IPS-NIHi11 (cell line): ENCODE measurements at places on chromosomes 13 and 19.

- no peak for DNase-seq
Observed at GRCh38 chr19:18502638-18503294, 19.1 kb downstream of the ELL start.

DNA sequence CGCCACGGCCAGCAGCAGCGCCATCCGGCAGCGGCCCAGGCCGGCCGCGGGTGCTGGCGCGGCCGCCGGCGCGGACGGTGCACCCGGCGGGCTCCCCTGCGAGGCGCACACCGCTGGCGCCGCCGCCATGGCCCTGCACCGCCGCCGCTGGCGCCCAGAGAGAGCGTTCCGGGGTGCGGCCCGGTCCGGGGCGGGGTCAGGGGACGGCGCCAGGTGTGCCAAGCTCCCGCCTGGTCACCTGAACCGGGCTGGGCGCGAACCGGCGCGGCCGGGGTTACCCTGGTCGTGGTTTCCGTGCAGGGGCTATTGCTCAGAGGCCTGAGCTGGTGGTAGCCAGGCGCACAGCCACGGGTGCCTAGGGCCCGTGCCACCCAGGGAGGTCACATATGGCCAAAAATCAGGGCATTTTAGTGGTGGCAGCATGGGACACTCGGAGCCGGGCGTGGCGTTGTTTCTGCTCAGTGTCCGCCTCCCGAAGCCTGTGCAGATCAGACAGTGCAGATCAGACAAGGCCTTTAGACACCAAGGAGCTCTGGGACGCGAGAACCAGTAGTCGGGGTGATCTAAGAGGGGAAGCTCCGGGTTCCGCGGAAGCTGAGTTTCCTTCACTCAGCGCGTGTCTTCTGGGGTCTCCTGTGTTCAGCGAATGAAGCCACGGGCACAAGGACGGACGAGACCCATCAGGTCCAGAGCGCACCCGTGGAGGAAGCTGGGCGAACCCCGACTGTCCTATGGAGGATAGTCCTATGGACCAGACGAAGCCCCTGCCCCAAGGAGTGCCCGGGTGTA, at the start of gene TMEM238:
Gene TMEM238, minus strand, starts transcription at position 162 of the 789 bp plus-strand sequence. Its CDS starts 33 bp downstream, at position 129.
- no peak for DNase-seq

- no peak for DNase-seq
Observed at GRCh38 chr13:33252135-33252534, 33.4 kb downstream of the STARD13 start.

- DNase-seq, result no peak
Observed at GRCh38 chr19:43575955-43576878, 616 bp downstream of the PINLYP start.

DNA sequence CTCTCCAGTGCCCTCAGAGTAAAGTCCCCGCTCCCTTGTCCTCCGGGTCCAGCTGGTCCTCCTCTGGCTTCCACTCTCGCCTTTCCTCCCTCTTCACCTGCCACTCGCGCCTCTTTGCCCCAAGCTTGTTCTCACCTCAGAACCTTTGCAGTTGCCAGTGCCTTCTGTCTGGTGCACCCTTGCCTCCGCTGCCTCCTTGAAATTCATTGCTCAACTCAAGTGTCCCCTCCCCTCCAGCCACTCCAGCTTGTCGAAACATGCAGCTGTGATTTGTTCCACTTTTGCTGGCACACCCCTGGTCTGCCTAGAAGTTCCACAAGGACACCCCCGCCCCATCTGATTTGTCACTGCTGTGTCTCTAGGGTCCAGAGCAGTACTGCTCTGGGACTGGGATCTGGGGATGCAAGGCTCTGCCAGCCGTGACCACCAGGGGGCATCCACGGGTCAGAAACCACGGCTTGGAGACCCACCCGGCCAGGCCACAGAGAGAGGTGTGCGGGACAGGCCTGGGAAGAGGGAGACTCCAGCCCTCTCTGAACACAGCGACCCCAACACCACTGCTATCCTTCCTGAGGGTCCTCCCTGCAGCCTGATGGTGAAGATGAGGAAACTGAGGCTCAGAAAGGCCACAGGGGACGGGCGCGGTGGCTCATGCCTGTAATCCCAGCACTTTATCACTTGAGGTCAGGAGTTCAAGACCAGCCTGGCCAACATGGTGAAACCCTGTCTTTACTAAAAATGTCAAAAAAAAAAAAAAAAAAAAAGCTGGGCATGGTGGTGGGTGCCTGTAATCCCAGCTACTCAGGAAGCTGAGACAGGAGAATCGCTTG, 49.9 kb downstream of the AP1M1 start:
- DNase-seq, result peak; percentile 96

DNA sequence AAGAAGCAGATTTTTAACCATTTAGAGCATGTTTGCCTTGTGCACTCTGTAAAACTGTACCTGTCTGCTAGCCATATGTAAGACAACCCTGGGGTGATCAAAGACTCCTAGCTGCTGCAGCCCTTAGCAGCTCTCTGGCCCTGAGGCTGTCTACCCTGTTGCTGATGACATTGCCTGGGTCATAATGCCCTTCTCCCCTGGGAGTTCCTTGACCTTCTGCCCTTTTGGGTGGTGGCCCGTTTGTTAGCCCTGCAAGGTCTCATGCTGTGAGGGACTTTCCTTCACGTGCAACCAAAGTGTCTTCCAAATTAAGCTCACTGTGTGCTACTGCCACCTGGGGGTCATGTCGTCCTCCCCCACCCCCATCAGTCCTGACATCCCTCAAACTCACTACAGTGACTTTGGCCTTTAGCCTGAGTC, 7.4 kb downstream of the GPC6 start:
- peak; percentile 30 for DNase-seq

DNA sequence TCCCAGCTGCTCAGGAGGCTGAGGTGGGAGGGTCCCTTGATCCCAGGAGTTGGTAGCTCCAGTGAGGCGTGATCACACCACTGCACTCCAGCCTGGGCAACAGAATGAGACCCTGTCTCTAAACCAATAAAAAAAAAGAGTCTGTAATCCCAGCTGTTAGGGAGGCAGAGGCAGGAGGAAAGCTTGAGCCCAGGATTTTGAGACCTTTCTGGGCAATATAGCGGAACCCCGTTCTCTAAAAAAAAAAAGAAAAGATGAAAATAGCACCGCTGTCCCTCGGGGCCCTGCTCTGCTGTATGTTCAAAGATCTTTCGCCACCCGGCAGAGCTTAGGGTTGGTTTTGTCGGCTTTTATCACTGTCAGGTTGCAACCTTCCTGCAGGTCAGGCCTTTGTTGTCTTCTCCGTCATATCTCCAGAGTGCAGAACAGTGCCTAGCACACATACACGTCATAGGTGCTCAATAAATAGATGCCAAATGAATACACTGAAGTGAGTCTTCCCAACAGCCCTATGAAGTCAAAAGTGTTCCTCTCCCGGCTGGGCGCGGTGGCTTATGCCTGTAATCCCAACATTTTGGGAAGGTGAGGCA, 13.4 kb upstream of the BCAM start:
- no peak for DNase-seq

- no peak for DNase-seq
Observed at GRCh38 chr13:79404985-79405384, 1.1 kb downstream of the RBM26 start.

GRCh38 chr19:10254244-10254643, 2.2 kb downstream of the MRPL4 start:
- DNase-seq, result no peak

GRCh38 chr13:113192279-113192678, 16.2 kb downstream of the PCID2 start:
- no peak for DNase-seq

- no peak for DNase-seq
Observed at GRCh38 chr13:50686551-50686950, 156.9 kb downstream of the DLEU7 start.

DNA sequence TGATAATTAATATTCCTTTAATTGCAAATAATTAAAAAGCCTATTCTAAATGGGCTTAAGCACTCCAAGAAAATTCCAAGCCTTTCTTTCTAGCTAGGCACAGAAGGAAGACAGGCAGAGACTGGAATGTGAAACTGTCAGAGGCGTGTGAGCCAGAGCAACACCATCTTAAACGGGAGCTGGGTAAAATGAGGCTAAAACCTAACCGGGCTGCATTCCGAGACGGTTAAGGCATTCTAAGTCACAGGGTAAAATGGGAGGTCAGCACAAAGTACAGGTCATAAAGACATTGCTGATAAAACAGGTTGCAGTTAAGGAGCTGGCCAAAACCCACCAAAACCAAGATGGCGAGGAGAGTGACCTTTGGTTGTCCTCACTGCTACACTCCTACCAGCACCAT, 300.4 kb downstream of the SLITRK6 start:
- no peak for DNase-seq

DNA sequence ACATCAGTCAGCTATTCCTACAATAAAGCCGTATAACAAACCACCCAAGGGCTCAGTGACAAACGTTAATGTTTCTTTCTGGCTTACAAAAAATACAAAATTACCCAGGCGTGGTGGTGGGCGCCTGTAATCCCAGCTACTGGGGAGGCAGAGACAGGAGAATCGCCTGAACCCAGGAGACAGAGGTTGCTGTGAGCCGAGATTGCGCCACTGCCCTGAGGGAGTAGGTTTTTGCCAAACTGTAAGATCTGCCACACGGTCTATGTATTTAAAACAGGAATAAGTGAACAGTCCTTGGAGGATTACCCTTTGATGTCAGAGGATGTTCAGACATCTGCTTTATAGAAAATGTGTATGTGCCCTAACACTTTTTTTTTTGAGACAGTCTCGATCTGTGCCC, 105.8 kb downstream of the DPF1 start:
- DNase-seq, result no peak

- DNase-seq, result no peak
Observed at GRCh38 chr13:67134417-67135129, 95.6 kb downstream of the PCDH9 start.

GRCh38 chr19:29380581-29380980, 145.2 kb upstream of the VSTM2B start:
- DNase-seq, result no peak

- no peak for DNase-seq
Observed at GRCh38 chr13:95226476-95226875, 74.8 kb downstream of the ABCC4 start.

GRCh38 chr19:34402074-34402600, 2.1 kb upstream of the PDCD2L start:
- DNase-seq, result no peak

GRCh38 chr13:40624383-40624782, 42.1 kb downstream of the FOXO1 start:
- DNase-seq, result no peak

GRCh38 chr19:30222992-30223865, 149.0 kb upstream of the ZNF536 start:
- DNase-seq, result peak; percentile 36

- no peak for DNase-seq
Observed at GRCh38 chr13:103100830-103101229, 34.6 kb upstream of the SLC10A2 start.

GRCh38 chr13:21435231-21435630, 23.9 kb downstream of the ZDHHC20 start:
- DNase-seq, result no peak

DNA sequence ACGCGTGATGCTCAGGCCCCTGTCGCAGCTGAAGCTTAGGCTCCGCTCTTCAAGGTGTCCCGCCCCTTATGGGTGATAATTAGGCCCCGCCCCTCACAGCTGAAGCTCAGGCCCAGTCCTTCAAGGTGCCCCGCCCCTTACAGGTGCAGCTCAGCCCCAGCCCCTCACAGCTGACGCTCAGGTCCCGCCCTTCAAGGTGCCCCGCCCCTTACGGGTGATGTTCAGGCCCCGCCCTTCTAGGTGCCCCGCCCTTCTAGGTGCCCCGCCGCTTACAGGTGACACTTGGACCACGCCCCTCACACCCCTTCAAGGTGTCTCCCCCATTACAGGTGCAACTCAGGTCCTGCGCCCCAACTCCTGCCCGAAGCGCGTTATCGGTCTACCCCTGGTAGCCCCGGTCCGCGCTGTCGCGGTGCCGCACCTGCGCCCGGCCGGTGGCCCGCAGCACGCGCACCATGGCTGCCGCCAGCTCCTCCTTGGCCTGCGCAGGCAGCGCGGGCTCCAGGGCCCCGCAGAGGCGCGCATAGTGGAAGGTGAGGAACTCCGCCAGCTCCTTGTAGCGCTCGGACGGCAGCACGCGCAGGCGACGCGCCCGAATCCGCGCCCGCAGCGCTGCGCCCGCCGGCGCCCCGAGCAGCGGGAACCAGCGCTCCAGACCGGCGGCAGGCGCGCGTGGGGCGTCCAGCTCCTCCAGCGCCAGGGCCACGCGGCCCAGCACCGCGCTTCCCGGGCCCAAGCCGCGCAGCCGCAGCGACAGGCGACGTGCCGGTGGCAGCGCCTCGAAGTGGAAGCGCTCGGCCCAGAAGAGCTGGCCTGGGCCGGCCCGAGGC, 7.3 kb downstream of the RASAL3 start:
- DNase-seq, result peak; percentile 90

- DNase-seq, result peak; percentile 87
Observed at GRCh38 chr13:51328488-51328887, 11.0 kb upstream of the SERPINE3 start.
